ENCODE measurements at places on chromosomes 16 and 17.

DNA sequence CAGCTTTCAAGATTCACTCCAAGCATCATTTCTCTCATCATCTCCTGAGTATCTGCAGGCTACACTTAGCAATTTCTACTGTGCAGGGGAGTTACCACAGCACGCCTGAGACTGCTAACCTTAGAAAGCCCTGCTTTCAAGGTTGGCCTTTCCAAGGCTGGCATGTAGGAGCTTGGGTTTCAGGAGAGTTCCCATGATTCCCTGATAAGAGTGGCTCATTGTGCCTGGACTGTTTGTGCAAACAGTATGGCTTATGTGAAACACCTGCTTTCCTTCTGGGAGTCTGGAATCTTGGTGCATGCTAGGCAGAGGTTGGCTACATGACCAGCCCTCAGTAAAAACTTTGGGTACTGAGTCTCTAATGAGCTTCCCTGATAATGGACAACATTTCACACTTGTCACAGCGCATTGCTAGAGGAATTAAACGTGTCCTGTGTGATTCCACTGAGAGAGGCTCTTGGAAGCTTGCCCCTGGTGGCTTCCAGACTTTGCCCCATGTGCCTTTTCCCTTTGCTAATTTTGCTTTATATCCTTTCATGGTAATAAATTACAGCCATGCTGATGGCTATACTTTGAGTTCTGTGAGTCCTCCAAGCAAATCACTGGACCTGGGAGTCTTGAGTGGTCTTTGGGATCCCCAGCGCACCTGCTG, 19.7 kb upstream of the RGS9 start:
- DNase-seq = no peak

GRCh38 chr17:80092959-80093358, 8.4 kb upstream of the GAA start:
- no peak for DNase-seq

GRCh38 chr17:47875011-47875985, 20.7 kb upstream of the SP2 start:
- DNase-seq = no peak

DNA sequence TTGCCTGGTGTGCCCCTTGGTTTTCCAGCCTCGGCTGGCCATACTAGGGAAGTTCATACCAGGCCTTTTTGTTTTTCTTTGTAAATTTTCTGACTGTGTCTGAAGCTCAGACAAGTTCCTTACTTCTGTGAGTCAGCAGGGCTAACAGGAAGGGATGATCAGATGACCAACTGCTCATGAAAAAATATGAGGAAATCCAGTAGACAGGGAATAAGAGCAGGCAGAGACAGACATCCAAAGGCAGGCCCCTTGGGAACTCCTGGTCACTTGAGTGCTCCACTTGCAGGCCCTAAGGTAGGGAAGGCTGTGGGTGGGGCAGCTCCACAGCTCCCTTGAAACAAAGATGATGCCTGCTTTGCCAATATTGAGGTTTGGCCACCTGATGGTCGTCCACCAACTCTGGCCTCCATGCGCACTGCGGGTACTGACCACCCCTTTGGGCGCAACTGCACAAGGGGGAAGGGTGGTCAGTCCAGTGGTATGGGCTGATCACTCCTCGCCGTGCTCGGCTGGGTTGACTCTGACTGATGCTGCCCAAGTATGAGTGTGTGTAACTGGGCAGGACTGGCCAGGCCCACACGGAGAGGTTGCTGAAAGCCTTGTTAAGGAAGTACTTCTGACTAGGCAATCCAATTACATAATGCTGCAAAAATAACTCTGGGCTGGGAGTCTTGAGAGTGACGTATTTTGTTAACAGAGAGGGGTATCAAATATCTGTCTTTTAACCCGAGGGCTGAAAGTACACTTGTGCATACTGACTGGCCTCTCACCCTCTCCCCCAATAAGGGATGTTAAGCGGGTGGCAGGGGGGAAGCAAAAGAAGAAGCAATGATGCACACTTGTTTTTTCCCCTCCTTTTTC, 20.8 kb upstream of the ZFHX3 start:
- DNase-seq = no peak

DNA sequence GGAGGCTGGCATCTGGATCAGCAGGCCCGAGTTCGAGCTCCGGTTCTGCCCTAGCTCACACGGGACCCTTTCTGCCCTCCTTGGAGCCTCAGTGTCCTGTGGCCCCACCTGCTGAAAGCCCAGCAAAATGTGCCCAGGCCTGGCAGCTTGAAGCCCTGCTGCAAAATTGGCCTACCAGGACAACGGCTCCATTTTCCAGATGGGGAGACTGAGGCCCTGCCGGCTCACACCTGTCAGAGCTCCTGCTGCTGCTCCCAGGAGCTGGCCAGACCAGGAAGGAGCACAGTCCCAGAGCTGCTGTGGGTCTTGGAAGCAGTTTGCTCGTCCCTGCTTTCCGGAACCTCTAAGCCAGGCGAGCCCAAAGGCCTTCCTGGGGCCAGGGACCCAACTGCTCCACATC, 17.4 kb downstream of the ZNF469 start:
- no peak for DNase-seq

GRCh38 chr16:14505846-14506245, 124.2 kb downstream of the PARN start:
- DNase-seq = no peak

DNA sequence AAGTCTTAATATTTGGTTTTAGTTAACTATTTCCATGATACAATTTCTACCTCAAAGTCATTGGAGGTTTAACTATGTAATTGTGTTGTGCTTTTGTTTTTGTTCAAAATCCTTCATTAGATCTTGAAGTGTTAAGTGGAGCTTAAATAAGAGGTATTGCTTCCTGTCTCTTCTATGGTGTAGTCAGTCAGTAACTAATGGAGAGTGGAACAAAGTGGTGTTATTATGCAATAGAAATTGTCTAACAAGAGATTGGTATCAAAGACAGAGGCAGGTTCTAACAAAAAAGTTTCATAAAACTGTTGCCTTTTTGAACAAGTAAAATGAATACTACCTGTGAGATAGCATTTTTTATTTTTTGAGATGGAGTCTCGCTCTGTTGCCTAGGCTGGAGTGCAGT, 45.2 kb downstream of the GRB7 start:
- no peak for DNase-seq

- DNase-seq = no peak
Observed at GRCh38 chr17:40699371-40699770, 4.2 kb downstream of the KRT24 start.

GRCh38 chr17:50615828-50616227, 18.9 kb upstream of the ABCC3 start:
- DNase-seq = no peak

- no peak for DNase-seq
Observed at GRCh38 chr17:78200451-78200850, 13.3 kb downstream of the AFMID start.

GRCh38 chr17:4872786-4873185, 26.6 kb upstream of the C17orf107 start:
- DNase-seq = no peak

GRCh38 chr17:22600644-22601298, 908.4 kb downstream of the KCNJ18 start:
- no peak for DNase-seq

Measured in stimulated activated CD8-positive, alpha-beta memory T cell treated with anti-CD3 and anti-CD28 coated beads, Interleukin-4, amount 100 ng/mL, for 4 hours (primary cell).